ENCODE measurements at places on chromosomes 1 and 21.

DNA sequence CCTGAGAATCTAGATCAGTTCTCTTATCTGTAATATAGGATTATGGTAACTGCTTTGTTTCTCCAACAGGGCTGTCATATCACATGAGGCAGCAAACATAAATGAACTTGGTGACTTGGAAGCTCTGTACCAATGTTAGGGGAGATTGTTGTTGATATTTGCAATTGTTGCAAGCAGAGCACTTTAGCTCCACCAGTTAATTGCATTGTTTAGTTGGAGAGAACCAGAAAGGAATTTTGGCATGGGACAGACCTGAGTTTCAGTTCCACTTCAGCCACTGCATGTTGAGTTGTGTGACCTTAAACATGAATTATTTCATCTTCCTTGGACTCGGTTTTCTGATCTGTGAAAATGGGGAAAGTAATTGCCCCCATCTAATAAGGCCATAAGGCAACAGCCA is 142.3 kb upstream of the JUN start:
- no peak for DNase-seq

GRCh38 chr1:202215472-202216130 is 22.0 kb downstream of the LGR6 start:
- no peak for DNase-seq

DNA sequence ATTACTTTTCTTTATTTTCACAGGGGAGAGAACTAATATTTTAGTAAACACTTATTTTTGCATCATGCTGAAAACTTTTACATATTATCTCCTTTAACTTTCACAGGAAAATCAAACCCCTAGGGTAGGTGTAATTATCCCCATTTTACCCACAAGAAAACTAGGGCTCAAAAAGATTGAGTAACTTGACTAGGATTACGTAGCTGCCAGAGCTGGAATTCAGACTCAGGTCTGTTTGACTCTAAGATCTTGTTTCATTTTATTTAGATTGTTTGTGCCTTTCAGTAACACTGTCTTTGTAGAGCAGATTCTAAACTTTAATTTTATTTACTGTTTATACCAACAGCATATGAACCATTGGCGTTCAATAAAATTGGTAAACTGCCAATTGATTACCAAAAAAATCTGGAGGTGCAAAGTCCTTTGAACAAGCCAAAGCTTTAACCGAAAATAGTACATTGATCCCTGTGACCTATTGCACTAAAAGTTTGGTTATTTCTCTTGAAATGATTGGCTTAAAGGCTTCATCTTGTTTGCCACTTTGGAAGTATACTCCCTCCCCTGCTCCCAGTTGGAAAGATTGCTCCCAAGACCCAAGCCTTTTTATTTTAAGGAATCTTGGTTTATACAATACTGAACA is 71.0 kb upstream of the WDR26 start:
- DNase-seq, result no peak

DNA sequence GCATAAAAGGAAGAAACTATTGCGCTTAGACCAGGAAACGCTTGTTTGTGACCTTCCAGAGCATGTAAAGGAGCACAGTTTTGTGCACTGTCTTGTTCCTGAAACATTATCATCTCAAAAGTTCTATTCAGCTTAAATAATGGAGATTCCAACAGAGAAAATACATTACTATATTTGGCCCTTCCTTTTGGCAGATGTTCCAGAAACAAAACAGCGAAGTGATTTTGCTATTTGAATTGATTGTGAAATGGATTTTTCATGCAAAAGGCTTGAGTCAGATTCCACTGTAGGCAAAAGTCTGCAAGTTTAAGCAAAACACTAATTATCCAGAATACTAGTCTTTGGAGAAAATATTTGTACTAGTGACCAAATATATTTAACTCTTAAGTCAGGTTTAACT is 80.3 kb upstream of the PTBP2 start:
- DNase-seq, result no peak

- no peak for DNase-seq
These were observed 54.9 kb upstream of the RUNX3 start for GRCh38 chr1:24984800-24985522.

DNA sequence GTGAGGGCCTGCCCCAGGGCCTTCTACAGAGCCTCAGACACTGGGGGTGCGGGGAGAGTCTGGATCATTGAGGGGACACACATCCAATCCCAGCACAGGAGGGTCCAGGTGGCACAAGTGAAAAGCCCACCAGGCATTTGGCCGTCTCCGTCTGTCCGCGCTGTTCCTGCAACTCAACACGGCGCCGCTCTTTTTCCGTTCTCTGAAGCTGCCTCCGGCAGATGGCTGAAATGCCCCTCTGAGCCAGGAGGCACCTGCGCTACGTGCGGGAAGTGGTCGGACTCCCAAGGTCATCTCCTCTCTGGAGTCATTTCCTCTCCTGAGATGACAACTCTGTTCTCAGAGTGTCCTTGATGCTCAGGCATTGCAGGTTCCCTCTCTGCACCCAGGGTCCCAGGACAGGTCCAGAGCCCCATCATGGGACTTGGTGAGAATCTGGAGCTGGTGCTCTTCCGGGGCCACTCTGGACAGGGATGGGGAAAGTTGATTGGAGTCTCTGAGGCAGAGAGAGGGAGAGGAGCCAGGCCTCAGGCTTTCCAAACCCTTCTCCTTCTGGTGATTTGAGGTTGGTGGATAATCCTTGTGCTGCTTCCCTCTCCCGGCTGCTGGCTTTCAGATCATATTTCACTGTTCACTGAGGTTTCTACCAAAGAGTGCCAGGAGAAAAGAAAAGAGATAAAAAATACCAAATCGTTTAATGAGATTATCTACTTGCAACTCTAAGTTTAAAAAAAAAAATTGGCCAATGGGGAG is 14.0 kb upstream of the MIXL1 start:
- DNase-seq, result no peak

DNA sequence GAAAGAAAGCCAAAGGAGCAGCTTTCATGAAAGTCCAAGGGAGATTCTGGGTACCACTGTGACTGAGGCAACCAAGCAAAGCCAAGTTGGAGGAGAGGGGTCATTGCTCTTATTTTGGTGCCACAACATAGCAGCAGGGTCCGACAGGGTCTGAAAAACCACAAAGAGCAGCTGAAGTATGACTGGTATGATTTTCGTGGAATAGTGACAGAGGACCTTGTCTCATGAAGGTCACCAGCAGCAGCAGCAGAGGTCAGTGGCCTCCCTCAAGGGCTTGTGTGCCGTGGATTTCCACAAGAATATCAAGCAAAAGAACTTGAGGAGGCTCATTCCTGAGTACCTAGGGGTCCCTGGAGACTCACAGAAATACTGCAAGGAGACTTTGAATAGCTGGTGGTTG is 160.9 kb upstream of the SYT6 start:
- no peak for DNase-seq

DNA sequence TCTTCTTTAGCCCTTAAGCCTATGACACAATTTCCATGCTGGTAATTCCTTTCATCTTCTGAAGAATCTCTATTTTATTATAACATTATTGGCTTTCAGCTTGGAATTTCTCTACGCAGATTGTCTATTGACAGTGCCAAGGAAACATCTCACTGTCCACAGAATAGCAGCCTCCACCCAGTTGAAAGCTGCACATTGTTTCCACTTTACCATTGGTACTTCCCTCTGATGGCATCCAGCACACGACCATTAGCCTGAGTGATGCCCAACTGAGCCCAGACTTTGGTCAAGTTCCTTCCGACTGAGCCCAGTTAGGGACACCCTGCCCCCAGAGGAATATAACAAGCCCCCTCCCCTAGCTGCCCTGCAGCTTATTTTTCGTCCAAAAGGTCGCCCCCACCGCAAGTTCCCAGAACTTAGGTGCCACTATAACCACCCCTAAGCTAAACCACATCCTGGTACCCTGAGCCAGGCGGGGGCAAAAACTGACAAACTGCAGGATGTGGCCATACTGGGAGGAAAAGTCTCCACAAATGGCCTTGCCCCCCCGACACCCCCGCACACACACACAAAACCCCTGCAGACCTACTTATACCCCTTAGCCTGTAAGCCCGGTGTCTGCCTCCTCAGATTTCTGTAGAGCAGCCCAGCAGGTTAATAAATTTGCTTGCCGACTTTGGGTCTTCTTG is 13.2 kb downstream of the GBP5 start:
- DNase-seq, result no peak

GRCh38 chr1:41367288-41367642 is 6.0 kb downstream of the FOXO6 start:
- DNase-seq, result no peak
